K562 (cell line): ENCODE measurements at places on chromosomes 7 and 10.

GRCh38 chr7:115368998-115369397 lies 447.1 kb downstream of the MDFIC start:
- no peak for DNase-seq

DNA sequence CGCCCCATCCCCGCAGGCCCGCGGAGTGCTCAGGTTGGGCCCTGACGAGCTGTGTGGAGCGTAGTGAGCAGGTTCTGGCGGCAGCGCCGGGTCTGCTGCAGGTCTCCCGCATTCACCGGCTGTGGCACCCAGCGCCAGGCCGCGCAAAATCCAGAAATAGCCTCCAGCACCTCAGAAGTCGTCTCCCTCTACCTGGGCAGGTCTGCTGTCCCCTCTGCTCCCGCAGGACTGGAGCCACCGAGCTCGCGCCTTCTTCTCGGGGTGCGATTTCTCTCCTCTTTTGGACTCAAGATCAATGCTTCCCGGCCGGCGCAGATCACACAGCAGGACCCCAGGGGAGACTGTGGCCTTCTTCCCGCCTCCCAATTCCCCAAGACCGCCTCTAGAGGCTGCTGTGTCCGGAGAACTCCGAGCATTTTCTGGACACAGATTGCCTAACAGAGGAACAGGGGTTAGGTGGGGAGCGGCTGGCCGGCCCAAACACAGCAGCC lies 8.4 kb downstream of the TLX1 start:
- DNase-seq: peak; percentile 14

DNA sequence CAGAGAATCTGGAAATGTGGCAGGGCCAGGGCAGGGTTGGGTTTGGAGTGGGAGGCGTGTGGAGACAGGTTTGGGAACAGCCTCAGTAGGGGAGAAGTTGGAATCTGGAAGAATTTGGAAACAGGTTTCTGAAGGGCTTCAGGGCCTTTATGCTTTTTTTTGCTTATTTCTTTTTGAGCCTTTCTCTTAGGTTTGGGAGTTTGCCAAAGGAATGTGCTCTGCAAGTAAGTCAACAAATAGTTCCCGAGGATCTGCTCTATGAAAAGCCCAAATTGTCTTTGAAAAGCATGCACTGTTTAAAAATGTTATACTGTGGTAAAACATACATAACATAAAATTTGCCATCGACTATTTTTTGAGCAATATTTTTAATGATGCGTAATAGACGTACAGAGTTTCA lies 86.7 kb upstream of the ADRB1 start:
- no peak for DNase-seq

DNA sequence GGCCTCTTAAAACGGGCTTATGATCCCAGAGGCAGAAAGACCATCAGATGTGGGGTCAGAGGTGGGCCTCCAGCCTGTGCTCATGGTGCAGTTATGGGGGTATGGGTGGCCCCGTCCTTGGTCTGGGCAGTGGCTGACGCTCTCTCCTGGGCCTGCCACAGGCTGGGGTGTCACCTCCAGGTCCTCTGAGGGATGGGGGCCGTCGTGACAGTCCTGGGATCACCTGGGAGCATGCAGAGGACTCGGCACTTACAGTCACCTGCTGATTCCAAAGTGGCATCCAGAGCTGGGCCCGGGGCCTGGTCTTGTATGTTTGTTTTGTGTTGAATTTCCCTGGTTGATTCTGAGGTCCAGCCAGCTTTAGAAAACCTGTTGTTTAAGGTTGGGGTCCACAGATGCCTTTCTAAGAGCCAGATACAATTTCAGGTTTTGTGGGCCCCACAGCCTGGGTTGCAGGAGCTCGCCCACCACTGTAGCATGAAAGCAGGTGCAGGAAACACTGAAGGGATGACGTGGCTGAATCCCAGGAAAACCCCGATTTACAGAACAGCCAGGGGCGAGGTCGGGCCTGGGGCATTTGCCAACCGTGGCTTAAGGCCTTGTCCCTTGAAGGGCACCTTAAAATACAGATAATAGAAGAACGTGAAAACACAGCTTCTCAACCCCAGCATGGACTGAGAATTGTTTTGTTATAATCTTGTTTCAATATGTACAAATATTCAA lies 170.7 kb upstream of the PPP2R2D start:
- DNase-seq: no peak

DNA sequence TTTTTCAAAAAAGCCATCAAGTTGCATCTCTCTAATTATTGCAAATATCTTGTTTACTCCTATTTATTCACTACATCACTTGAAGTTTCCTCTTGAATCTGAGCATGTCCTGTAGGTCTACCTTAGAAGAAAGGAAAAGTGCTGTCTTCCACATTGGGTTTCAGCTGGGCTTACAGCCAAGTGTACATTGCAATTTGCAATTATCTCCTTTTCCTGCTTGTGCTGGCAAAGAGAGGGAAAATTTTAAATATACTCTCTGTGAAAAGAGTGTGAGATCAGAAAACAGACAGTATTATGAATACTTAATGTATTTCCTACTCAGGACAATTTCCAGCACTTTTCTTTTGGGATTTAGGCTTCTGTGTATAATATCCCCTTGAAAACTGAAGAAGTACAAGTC lies 839.7 kb downstream of the CNTNAP2 start:
- DNase-seq: no peak

GRCh38 chr7:25503306-25503705 lies 275.0 kb upstream of the NPVF start:
- no peak for DNase-seq

DNA sequence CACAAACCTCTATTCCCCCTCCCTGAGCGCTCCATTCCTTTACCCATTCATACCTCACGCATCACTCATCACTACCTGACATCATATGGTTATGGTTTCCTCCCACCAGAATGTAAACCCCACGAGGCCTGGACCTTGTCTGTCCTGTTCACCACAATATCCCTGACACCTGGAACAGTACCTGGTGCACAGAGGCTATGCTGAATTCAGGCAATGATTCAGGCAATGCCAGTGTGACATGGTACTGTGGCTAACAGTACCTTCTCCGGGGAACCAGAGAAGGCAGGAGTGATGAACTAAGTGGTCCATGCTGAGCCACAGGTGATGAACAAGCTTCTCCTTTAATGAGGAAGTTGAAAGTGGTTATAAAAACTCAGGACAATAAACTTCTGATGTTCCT lies 202.5 kb upstream of the PLXNA4 start:
- DNase-seq: no peak

- DNase-seq: no peak
Measured at GRCh38 chr7:149002604-149003003, 25.7 kb downstream of the PDIA4 start.

DNA sequence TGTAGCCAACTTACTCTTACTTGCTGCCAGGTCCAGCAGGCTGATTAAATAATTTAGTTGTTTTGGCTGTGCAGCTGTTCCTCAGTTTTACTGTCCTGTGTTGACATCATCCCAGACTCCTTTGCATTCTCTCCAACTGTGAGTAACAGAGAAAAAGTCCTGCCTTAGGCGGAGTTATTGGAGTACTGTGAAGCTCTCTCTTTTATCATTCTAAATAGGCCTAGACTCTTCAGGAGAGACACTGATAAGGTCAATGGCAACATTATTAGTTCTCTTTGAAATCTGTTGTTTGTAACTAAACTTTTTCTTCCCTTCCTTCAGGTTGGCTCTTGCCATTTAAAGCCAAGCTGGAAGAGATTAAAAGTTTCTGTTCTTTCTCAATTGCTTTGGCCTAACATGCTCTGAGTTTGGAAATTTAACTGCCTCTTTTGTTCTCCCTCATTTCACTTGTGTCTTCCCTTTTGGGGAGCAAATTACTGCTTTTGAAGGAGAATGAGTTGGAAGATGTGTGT lies 215.7 kb upstream of the CSTF2T start:
- no peak for DNase-seq

DNA sequence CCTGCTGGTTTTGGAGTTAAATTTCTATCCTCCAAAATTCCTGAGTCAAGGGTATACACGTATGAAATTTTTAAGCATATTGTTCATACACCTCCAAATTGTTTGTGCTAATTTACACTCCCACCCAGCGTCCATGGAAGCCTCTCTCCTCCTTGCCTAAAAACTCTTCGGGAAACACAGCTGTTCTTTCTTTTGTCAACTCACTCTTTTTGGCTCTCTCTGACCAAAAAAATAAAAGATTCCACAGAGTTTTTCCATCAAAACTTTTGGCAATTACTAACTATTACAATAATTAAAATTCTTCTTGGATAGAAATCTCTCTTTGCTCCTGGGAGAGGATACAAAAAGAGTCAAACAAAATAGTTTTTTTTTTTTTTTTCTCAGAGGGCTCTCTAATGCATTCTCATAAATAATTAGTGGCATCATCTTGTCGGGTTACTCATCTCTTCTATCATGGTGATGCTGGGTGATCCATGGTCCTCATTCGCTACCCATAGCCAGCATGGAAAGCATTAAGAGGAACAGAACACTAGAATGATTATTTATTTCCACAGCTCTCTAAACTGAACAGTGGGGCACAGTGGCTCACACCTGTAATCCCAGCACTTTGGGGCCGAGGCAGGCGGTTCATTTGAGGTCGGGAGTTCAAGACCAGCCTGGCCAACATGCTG lies 310.7 kb downstream of the SFMBT2 start:
- DNase-seq: no peak

DNA sequence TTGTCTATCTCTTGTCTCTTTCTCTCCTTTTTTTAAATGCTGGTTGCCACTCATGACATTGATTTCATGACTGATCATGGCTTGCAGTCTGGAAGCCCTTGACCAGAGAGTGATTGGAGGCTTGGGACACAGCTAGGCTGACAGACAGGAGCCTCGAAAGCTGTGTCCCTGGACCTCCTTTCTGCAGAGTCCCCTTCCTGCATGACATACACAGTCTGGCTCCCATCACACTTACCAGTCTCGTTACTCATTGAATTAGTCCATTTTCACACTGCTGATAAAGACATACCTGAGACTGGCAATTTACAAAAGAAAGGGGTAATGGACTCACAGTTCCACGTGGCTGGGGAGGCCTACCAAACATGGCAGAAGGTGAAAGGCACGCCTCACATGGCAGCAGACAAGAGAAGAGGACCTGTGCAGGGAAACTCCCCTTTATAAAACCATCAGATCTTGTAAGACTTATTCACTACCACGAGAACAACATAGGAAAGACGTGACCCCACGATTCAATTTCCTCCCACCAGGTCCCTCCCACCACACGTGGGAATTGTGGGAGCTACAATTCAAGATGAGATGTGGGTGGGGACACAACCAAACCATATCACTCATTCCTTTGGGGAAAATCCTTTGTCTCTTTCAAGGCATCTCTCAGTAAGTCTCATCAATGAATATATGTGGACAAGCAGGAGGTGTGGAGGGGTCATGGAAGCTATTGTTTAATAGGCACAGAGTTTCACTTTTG lies 102.3 kb downstream of the TBXAS1 start:
- no peak for DNase-seq

DNA sequence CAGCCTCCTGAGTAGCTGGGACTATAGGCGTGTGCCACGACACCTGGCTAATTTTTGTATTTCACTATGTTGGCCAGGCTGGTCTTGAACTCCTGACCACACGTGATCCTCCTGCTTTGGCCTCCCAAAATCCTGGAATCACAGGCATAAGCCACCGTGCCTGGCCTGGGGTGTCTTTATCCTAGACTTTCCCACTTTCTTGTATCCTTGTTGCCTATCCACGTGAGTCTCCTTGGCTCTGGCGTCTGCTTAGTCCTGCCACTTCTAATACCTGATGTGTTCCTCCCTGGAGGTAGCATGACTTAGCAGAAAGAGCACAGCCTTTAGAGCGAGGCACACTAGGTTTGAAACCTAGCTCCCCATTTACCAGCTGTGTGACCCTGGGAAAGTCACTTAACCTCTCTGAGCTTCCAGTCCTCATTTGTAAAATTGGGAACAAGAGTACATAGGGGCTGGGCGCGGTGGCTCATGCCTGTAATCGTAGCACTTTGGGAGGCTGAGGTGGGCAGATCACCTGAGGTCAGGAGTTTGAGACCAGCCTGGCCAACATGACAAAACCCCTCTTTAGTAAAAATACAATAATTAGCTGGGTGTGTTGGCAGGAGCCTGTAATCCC lies 344.6 kb downstream of the TYW1 start:
- no peak for DNase-seq

DNA sequence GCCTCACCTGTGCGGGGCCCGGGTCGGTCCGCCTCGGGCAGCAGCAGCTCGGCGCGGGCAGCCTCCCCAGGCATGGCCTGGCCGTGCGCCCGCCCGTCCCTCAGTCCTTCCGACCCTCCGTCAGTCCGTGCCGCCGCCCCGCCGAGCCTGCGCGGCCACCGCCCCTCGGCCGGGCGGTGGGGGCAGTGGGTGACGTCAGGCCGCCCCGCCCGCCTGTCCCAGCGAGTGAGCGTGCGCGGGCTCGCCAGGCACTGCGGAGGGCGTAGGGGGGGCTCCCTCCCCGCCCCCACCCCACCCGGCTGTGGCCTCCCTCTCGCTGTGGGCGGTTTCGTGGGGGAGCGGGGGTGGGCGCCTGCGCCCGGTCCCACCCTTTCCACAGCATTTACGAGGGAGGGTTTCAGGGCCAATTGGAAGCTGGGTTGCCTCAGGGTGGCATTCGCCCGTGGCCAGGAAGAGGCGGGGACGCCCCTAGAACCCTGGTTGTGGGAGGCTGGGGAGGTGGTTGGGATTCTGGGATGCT lies at the start of gene NACAD:
Gene NACAD (minus strand): TSS at position 149 of the 520 bp plus-strand sequence. CDS start 75 bp downstream, at position 74.
- DNase-seq: peak; percentile 37

DNA sequence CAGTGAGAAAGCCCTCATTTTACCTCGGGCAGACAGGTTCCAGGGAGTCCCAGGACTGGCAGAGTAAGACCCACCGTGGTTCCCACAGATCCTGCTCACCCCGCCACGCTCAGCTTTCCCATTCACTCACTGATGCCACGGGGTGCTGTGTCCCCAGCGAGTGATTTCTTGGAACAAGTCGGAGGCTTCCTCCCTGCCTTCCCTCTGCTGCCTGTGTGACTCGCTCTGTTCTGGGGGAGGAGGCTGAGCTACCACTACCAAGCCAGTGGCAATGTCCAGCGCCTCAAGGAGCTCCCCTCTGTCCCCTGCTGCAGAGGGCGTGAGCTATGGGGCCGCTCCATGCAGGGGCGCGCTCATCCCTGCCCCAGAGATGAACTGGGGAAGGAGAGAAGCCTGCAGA lies 12.6 kb downstream of the IL15RA start:
- DNase-seq: no peak

DNA sequence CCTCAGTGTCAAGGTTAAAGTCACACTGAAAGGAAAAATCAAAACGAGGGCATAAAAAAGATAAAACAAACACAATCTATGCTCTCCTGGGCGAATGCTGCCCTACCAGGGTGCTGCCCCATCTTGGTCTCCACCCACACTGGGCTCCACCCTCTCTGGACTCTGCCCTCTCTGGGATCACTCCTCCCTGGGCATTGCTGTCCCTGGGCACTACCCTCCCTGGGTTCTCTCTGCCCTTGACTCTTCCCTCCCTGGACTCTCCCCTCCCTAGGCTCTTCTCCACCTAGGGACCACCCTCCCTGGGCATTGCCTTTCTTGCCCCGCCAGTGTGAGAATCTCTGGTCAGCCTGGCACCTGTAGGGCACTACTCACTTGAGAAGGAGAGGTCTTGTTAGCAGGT lies 8.6 kb downstream of the GDF2 start:
- DNase-seq: no peak
